ENCODE measurements at places on chromosomes 12 and 14.

- DNase-seq: no peak
Observed at GRCh38 chr14:102052522-102052921, 34.3 kb downstream of the HSP90AA1 start.

DNA sequence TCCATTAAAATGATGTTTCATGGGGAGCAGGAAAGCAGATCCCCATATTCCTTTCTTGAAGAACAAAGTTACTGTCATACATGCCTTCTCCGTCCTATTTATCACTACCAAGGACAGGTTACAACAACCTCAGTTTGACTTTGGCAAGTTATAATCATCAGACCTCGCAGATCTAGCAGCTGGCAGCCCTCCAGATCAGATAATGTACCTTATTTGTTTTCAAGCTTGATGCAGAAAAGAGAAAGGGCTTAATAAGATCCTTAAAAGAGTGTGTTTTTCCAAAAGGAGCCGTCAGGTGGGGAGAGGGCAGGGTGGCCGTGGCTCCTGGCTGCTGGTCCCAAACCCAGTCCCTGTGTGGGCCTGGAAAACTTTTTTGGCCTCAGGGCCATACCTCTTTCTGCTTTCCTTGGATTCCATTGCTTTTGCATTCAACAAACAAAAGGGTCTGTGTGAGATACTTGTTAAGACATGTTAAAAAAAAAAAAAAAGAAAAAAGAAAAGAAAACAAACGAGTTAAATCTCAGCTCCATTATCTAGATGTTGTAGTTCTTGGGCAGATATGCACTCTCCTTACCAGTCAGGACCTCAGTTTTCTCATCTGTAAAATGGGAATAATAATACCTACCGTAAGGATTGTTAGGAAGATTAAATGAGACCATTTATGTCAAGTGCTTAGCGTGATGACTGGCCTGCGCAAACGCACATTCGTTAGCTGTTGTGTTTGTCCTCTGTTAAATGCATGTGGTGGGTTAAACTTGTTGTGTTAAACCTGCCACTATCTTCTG lies 64.6 kb downstream of the B4GALNT3 start:
- DNase-seq: no peak

DNA sequence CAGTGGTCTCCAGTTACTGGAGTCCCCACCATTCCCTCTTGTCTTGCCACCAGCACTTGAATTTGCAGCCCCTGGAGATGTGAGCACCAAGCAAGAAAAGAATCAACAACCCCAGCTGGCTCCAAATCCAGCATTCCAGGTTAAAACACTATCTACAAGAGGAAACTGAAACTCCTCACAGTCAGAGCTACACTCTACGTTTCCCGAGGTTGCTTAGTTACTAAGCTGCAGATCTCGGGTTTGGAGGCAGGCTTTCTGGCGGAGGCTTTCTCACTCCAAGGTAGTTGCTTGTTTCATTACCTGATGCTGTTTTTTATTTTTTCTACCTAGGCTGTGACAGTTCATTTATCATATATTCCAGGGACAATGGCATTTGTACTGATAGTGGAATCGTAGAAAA lies 248.1 kb downstream of the GLT1D1 start:
- DNase-seq: no peak

DNA sequence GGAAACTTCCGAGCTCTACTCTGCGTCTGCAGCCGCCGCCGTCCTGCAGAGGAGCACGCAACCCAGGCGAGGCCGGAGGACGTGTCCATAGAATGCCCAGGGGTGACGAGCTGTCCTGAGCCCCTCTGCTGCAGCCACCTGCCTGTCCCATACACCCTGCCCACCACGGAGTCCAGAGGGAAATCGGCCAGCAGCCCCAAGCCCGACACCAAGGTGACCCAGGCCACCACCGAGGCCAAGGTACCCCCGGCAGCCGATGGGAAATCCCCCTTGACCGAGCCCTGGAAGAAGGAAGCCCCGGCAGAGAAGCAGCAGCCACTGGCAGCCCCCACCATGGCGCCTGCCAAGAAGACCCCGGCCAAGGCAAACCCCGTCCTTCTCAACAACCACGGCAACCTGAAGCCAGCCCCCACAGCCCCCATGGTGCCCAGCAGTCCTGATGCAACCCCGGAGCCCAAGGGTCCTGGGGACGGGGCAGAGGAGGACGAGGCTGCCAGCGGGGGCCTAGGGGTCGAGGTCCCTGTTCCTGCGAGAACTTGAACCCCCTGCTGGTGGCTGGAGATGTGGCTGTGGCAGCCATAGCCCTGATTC lies 128.7 kb upstream of the C14orf180 start:
- DNase-seq: no peak

DNA sequence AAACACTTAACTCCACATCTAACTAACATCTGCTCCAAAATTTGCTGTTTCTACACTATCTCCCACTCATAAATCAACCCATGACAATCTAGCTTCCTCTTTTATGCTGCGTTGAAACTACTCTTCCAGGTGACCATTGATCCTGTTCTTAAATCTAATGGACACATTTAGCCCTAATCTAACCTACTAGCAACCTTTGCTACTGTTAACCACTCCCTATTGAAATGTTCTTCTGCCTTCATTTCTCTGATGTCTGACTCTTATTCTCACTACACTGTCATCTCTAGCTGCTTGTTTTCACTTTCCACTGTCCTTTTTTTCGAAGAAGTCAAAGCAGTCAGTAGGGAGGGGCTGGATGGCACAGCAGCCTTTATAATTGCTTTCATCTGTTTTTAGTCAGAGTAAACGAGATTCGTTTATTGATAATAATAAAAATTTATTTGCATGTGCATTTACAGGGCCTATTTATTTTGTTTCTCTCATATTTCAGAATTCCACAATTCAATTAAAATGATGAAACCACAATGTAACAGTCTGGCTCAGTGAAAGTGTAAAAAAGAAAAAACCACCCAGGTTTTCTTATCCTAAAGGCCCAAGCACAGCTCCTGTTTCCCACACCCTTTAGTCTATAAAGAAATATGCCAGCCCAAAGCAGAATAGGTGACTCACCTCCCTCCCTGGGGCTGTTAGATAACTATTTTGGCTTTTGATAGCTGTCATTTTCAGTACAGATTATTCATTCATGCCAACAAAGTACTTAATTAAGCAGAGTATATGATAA lies 44.9 kb downstream of the ATP2B1 start:
- DNase-seq: no peak

- no peak for DNase-seq
Observed at GRCh38 chr12:118581371-118581770, 205.0 kb downstream of the SUDS3 start.

- no peak for DNase-seq
Observed at GRCh38 chr12:69476276-69477017, 6.3 kb downstream of the FRS2 start.

GRCh38 chr12:5661811-5662210 lies 229.9 kb downstream of the NTF3 start:
- no peak for DNase-seq

DNA sequence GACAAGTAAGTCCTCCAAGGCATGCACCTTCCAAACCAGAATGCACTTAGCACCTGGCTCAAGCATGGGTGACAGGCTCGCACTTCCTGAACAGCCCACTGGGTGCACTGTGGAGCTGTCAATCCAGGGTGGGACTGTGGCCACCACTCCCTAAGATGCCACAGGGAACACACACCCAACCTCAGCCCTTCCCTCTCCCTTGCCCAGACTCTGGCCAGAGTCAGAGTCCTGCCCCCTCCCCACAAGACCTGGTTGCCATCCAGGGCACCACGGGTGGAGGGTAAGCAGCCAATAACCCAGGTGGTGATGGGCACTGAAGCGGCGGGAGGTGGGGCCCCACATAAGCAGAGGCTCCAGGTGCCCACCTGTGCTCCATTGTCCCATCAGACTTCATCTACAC lies 160.6 kb downstream of the MYRFL start:
- DNase-seq: no peak

DNA sequence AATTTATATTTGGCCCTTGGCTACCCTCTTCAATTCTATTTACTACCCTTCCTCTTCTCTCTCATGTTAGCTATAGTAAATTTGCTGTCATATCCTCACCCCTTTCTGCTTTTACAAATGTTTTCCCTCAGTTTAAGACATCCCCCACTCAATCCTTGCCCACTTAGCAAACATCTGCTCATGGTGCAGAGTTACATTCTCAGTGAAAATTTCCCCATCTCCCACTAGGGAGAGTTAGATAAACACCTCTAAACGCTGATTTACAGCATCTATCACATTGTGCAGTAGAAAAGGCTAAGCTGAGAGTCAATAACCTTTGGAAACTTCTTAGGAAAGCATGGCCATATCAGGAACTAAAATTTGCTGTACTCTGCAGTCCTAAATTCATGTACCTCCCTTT lies 69.0 kb downstream of the DENND5B start:
- DNase-seq: no peak

- no peak for DNase-seq
Observed at GRCh38 chr12:93094988-93095737, 166.1 kb upstream of the EEA1 start.

- no peak for DNase-seq
Observed at GRCh38 chr14:56806760-56807159, 3.5 kb downstream of the OTX2 start.

GRCh38 chr14:86712727-86713126 lies 1182.8 kb downstream of the FLRT2 start:
- DNase-seq: no peak

GRCh38 chr12:52956987-52957386 lies 8.1 kb downstream of the KRT18 start:
- DNase-seq: no peak

GRCh38 chr14:72610096-72610830 lies 283.6 kb downstream of the DPF3 start:
- no peak for DNase-seq

- DNase-seq: no peak
Observed at GRCh38 chr12:114918535-114919233, 234.7 kb upstream of the TBX3 start.

DNA sequence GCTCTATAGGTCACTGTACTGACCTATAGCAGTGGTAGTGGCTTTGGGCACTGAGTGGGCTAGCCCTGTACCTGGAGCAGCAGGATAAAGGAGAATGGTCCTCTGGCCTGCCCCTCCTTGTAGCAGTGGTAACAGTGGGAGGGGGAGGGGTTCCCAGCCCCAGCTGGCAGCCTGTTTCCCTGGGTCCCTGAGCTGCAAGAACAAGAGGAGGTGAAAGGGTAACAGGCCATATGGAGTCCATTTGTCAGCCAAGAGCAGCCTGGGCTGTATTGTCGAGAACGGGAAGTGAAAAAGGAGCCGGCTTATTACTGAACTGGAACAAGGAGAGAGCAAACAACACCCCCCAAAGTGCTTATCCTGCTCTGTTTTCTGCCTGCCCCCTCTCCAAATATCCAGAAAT lies 73.8 kb upstream of the SRSF5 start:
- DNase-seq: no peak

DNA sequence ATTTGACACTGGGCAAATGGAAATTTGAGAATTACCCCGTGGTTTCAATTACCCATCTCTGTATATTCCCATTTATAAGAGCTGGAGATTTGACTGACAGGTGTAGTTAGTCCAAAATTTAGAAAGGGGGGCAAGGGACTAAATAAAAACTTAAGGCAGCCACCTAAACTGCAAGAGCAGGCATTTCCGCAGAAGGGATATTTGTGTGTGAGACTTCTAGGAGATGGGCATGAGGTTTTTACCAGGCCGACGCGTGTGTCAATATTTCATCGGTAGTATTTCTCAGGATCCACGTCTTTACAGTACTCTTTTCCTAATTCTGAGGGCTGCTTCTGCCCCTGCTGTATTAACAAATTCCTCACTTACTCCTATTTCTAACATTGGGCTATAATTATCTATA lies 1.4 kb downstream of the FAR2 start:
- no peak for DNase-seq

DNA sequence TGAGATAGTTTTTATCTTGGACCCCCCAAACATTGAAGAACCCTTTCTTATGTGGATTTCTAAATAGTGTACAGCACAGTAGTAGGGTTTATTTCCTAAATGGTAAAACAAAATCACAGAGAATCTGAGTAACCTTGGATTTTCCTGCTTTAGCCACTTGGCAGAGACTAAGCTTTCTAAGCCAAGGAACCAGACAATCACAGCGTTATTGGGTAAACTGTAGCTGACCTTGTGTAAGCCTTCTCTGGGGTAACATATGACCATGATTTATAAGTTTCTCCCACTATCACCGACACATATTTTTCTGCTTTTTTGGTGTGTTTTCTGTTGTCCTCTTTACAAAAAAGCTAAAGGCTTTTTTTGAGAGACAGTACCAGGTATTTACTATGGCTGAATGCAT lies 136.3 kb upstream of the PZP start:
- DNase-seq: no peak

DNA sequence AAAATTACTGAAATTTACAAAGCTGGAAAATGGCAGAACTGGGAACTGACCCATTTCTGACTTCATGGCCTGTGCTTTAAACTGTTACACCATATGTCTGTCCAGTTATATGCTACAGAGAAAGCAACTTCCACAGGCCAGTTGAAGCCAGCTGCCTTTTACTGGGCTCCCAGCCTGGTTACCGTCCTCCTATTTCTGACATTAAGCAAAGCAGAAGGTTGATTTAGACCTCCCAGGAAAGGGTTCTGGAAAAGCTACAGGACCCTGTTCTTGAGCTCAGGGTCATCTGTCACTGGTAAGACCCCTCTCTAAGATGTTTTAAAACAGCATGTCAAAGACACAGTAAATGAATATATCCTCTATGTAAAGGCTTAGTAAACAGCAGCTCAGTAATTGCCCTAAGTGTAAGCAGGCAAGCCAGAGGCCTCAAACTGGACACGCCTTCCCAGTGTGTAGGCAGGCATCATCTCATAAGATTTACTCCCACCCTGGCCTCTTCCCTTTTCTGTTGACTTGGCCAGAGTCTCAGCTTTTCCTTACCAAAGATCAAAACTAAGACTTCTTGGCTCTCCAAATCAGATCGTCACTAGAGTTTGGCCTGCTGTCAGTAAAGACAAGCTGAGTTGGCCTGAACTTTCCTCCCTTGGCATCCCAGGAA lies 55.4 kb upstream of the RNU6-8 start:
- no peak for DNase-seq

GRCh38 chr14:101122237-101123141 lies 219.0 kb upstream of the RTL1 start:
- no peak for DNase-seq

GRCh38 chr14:92323011-92323915 lies at the start of gene SLC24A4:
Gene SLC24A4, plus strand, starts transcription at chr14:92323165. Its CDS starts 666 bp downstream, at chr14:92323831.
- DNase-seq: no peak

DNA sequence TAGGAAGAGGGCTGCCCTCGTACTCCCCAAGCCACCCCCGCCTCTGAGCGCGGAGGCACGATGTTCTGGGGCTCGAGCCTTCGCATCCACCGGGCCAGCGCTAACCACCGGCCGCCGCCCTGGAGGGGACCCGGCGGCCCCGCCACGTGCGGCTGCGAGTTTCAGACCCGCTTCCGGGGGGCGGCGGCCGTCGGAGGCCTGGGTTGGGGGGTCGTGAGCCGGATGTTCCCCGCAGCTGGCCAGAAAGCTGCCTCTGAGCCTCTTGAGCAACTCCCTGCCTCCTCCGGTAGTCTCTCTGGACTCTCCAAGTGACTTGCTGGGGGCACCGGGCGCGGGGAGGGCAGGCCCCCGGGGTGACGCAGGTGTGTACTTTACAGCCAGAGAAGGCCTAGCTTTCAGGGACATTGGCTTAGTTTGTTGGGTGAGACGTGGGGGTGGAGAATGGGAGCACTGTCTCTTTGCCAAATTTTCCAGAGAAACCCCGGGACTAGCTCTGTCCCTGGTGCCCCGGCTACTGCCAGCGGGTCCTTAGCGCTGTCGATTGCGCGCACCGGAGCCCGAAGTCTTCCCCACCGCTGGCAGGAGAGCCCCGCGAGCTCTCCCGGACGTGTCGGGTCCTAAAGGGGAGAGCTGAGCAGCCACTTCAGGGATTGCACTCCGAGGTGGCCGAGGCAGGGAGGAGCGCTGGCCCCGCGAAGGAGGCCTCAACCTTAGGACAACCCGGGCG lies 15.6 kb downstream of the OTX2 start:
- no peak for DNase-seq

- DNase-seq: no peak
Observed at GRCh38 chr14:73717711-73718417, 3.7 kb upstream of the PNMA1 start.
